ENCODE measurements at places on chromosomes 16 and 17. TPM values are rescaled to one million over a fixed set of nuclear protein-coding genes. Genes with fewer than 3 reads are reported as not detected.

Gene HASPIN
- total RNA-seq = 0.25 TPM

Gene CCDC200
- 1.0 TPM for total RNA-seq

Gene RAB37
- 21.1 TPM for total RNA-seq

Gene SHCBP1
- 0.69 TPM for total RNA-seq

Gene GALNS
- total RNA-seq = 19.7 TPM

Gene TRAPPC2L
- total RNA-seq = 48.2 TPM

Gene AHSP
- not detected for total RNA-seq

Gene TP53TG3B
- total RNA-seq = not detected

Gene MIEN1
- 32.3 TPM for total RNA-seq
